ENCODE measurements at places on chromosomes 4 and X.

GRCh38 chrX:70301716-70302115 is 11.8 kb downstream of the KIF4A start:
- no peak for DNase-seq

DNA sequence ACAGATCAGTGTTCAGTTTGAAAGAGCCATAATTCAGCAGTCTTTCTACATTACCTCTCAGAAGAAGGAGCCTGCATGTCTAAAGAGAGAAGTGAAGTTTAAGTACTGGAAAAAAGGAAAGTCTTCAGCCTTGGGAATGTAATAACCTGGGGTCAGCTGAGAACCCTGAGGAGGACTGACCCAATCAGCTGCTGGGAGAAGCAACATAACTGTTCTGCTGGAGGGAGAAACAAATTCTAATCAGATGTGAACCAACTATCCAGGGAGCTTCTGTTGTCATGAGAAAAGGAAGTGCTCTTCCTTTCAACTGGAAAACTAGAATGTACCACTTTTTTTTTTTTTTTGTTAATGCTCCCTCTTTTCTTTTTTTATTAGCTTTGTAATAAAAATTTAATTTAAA is 64.5 kb upstream of the PDE5A start:
- DNase-seq = peak; percentile 44

DNA sequence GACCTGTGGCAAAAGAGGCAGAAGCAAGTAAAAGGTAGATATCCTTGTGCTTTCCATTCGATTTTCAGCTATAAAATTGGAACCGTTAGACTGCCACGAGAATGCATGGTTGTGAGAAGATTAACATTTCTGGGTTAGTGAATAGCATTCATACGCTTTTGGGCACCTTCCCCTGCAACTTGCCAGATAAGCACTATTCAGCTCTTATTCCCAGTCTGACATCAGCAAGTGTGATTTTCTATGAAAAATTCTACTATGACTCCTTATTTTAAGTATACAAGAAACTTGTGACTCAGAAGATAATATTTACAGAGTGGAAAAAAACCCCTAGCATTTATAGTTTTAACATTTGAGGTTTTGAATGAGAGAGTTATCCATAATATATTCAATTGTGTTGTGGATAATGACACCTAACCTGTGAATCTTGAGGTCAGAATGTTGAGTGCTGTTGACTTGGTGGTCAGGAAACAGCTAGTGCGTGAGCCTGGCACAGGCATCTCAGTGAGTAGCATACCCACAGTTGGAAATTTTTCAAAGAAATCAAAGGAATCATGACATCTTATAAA is 3.9 kb downstream of the FGB start:
- peak; percentile 29 for DNase-seq

- peak; percentile 50 for DNase-seq
Observed at GRCh38 chr4:113955948-113956347, 23.5 kb downstream of the ARSJ start.

DNA sequence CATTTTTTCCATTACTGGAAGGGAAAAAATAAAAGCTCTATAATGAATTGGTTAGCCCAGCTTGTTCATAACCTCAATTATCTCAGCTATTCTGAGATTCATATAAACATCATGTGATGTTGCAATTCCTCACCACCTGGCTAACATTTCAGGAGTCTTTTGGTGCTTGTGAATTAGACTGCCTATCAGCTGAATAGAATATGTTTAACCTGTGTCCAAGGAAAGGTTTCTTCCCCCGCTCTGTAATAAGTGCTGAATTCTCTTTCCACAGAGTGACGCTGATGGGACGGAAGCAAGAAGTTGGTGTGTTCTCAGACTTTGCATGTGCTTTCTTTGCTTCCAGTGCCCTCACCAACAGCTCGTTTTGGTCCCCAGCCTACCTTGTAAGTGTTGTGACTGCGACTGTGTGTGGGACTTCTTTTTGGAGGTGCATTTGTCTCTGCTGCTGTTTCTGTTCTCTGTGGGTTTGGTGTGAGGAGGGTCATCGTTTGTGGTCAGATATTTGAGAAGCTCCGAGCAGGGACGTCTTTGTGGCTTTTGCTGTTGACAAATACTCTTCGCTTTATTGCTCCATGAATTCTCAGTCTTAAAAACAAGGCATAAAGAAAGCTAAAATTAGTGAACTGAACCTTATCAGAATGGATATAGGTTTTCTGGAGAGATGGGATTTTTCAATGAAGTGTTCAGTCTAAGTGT is 61.7 kb downstream of the PPARGC1A start:
- DNase-seq = peak; percentile 2

- DNase-seq = no peak
Observed at GRCh38 chr4:86999136-86999643, 64.4 kb downstream of the AFF1 start.

DNA sequence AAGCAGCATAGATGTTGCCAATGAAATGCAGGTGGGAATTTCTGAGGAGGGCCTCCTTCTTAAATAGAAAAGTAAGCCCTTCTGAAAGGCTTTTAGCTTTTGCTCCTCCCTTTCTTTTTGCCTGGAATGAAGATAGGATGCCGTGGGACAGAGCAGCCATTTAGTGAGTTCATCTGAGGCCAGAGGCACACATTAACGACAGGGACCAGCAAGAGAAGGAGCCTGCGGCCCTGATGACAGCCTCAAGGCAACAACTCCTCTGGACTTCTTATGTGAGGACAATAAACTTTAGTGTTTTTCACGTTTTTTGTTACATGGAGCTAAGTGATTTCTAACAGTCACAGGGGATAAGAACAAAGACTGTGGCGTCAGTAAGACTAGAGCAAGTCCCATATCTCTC is 1.1 kb upstream of the BDH2 start:
- no peak for DNase-seq

GRCh38 chrX:19774905-19775304 is 112.5 kb downstream of the SH3KBP1 start:
- DNase-seq = no peak

DNA sequence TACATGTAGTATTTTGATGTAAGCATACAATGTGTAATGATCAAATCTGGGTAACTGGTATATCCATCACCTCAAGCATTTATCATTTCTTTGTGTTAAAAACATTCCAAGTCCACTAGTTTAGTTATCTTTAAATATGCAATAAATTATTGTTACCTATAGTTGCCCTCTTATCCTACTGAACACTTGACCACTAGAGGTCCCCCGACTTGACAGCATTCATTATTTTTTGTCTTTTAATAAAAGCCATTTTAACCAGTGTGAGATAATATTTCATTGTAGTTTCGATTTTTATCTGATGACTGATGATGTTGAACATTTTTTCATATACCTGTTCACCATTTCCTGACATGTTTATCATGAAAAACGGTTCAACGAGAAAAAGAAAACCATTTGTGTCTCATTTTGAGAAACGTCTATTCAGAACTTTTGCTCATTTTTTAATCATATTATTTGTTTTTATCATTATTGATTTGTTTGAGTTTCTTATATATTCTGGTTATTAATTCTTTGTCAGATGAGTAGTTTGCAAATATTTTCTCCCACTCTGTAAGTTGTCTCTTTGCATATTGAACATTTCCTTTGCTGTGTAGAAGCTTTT is 199.0 kb upstream of the CXXC4 start:
- DNase-seq = peak; percentile 32

GRCh38 chr4:163309466-163309865 is 22.9 kb downstream of the NPY1R start:
- DNase-seq = no peak

DNA sequence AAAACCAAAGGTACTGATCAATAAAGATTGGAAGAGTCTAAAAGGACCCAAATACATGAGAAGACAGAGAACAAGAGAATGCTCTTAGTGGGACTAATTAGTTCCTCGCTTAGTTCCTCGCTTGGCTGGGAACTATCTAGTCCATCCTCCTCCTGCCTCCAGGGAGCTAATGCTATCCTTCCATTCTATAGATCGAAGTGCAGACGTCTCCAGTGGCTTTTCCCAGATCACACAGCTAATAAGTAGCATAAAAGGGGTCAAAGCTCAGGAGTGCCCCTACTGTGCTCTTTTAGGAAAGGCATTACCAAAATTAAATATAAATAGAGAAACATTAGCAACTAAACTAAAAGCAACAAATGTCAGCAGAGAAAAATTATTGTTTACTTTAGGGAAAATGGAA is 42.3 kb upstream of the PPARGC1A start:
- DNase-seq = no peak

GRCh38 chrX:137287191-137287590 is 253.4 kb upstream of the GPR101 start:
- DNase-seq = no peak

- DNase-seq = no peak
Observed at GRCh38 chr4:37132975-37133360, 111.6 kb upstream of the NWD2 start.

- peak; percentile 9 for DNase-seq
Observed at GRCh38 chr4:84855774-84856173, 110.7 kb downstream of the WDFY3 start.

DNA sequence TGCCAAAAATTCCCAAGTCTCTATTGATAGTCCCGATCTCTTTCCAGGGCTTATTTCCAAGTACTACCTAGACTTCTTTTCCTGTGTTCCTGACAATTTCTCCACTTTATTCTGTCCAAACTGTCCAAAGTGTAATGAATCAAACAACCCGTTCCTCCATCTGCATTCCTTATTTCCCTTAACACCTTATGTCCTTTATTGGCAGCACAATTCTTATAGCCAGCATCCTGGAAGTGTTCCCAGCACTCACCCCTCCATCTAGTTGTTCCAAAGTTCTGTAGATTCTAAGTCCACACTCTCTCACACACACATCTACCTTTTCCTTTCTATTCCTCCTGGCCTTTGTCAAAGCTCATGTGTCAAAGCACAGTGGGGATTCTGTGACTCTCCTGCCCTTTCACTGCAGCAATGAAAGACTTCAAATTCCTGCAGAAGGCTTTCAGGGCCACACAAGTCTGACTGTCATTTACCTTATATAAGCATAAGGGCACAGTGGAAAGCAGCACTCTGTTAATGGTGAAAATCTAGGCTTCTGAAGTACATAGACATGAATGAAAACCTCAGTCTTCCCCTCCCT is 22.1 kb downstream of the LIMCH1 start:
- DNase-seq = no peak

- DNase-seq = peak; percentile 82
Observed at GRCh38 chr4:27176400-27176799, 315.8 kb downstream of the STIM2 start.

- peak; percentile 74 for DNase-seq
Observed at GRCh38 chr4:52714597-52715254, 36.5 kb downstream of the ERVMER34-1 start.

DNA sequence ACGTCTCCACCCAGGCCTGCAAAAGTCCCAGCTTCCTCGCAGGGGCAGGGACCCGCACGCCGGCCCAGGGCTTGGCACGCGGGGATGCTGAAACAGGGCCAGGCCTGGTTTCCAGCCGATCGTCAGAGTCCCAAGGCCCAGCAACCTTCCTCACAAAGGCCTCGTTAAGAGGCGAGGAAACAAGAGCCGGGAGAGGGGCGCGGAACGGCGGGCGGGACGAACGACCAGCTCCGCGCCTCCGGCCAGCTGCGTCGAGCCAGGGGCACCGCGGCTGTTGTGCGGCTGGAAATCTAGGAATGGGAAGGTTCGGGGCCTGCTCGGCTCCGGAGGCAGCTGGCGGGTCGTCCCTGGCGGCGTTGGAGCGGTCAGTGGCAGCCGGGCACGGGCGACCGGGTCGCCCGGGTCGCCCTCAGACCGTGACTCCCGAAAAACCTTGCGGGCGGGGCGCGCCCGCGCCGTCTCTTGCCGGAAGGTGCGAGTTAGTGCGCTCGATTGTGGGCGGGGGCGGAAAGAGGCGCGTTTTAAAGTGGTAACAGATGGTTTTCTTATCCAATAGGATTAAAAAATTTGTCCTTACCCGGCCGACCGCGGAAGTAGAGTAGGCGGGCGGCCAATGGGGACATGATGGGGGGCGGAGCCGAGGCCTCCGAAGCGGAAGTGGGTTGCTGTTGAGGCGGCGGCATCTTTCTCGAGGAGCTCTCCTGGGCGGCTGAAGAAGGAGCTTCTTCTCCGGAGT is at the start of gene RNF4:
Gene RNF4 (plus strand): TSS at position 651 of the 736 bp plus-strand sequence. CDS start 21,388 bp downstream, outside the sequence.
- DNase-seq = peak; percentile 97

GRCh38 chrX:29617725-29618124 is 597.6 kb upstream of the MAGEB2 start:
- peak; percentile 40 for DNase-seq

GRCh38 chrX:70030301-70030767 is 19.4 kb downstream of the AWAT2 start:
- DNase-seq = peak; percentile 66

- DNase-seq = no peak
Observed at GRCh38 chrX:120120223-120120622, 4.5 kb upstream of the RHOXF1 start.

- DNase-seq = no peak
Observed at GRCh38 chr4:122469457-122469856, 12.9 kb upstream of the IL2 start.

- peak; percentile 40 for DNase-seq
Observed at GRCh38 chr4:61500883-61501282, 300.8 kb downstream of the ADGRL3 start.

DNA sequence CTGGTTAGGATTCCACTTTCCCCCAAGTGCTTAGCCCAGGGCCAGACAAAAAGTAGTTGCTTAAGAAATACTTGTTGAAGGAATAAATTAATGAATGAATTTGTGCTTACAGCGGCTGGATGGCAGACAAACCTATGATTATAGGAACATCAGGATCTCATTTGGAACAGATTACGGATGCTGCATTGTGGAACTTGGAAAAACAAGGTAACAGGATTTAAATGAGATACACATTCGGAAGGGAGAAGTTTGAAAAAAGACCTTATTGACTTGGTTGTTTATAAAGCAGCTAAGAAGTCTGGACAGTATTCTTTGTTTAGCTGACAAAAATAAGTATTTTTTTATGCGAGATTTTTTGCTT is 572 bp downstream of the EXOSC9 start:
- no peak for DNase-seq

- DNase-seq = no peak
Observed at GRCh38 chr4:90174621-90175023, 47.4 kb downstream of the CCSER1 start.

GRCh38 chrX:54430519-54430918 is 9.7 kb upstream of the TSR2 start:
- DNase-seq = no peak

DNA sequence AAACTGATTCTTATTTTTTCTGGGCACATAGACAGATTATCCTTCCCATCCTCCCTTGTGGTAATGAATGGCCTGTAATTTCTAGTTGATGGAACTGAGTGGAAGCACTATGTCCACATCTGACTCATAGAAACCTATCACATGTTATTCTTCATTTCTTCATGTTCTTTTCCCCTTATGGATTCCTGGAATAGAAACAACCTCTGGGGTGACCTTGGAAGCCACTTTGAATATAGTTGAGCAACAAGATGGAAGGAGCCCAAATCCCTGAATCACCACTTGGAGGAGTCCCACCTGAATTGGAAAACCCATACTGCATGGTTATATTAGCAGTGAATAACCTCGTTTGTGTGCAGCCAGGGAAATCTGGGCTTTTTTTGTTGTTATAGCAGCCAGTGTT is 137.8 kb downstream of the MID1IP1 start:
- DNase-seq = no peak

GRCh38 chr4:100895556-100896197 is 377.9 kb upstream of the EMCN start:
- peak; percentile 79 for DNase-seq

DNA sequence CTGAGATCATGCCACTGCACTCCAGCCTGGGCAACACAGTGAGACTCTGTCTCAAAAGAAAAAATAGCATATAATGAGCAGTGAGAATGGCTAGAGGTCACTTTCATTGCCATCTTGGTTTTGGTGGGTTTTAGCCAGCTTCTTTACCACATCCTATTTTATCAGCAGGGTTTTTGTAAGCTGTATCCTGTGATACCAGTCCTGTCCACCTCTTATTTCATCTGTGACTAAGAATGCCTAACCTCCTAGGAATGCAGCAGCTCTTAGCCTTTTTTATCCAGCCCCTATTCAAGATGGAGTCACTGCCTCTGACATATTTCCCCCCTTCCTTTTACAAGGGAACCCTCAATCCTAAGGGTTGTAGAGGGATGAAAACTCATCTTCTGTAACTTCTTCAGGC is 26.1 kb upstream of the IGFBP7 start:
- DNase-seq = no peak
